ENCODE measurements at places on chromosomes 1 and 21.

DNA sequence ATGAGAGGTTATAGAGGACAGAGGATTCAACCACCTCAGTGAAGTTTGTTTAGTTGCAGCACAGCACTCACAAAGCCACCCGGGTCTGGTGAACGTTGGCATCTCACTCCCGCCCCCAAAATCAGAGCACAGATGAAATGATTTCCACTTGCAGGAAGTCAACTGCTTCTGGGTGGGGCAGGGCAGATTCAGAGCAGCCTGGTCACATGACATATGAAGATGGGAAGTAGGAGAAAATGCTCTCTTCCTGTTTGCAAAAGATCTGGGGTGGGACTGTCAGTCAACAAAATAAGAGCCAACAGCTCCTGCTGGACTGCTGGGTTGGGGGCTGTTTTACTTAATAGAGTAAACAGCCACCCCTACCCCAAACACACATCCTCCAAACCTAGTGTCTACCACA is 43.2 kb downstream of the LRRC71 start:
- DNase-seq, result no peak

DNA sequence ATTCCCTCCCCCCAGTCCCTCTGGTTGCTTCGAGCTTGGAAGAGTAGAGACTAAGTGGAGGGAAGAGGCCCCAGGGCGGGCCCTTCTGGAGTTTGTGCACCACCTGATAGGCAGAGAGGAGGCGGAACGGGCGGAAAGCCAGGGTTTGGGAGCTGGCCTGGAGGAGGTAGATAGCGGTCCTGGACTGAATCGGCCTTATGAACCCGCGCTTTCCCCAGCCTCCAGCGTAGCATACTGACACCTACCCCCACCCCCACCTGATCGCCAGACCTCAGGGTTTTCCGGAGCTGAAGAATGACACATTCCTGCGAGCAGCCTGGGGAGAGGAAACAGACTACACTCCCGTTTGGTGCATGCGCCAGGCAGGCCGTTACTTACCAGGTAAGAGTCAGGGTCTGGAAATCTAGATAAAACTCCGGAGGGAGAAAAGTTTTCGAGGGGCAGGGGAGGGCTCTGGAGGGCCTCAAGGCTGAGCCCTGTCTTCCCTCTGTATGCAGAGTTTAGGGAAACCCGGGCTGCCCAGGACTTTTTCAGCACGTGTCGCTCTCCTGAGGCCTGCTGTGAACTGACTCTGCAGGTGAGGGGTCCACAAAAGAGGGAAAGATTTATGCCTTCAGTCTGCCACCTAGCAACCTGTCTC is 705 bp downstream of the UROD start:
- DNase-seq, result no peak

- DNase-seq, result no peak
Measured at GRCh38 chr1:195105281-195105680, 1503.0 kb downstream of the KCNT2 start.

DNA sequence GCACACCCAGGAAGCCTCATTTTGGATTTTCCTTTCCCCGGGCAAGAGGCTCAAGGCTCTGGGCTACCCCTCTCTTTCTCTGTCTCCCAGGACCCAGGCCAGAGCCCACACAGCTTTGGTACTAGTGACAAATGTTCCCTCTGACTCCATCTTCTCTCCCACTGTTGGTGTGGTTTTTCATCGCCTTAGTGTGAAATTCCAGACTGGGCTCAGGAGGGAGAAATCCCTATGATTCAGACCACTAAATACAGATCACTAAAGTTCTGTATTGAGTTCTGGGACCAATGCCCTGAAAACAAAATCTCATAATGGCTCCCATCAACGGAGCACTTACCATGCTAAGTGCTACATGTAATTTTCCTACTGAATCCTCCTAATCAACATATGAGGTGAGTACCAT is 26.1 kb downstream of the IQGAP3 start:
- DNase-seq, result no peak

GRCh38 chr1:211037095-211037494 is 96.9 kb downstream of the KCNH1 start:
- no peak for DNase-seq

GRCh38 chr1:29455781-29456180 is 219.5 kb downstream of the PTPRU start:
- DNase-seq, result no peak

DNA sequence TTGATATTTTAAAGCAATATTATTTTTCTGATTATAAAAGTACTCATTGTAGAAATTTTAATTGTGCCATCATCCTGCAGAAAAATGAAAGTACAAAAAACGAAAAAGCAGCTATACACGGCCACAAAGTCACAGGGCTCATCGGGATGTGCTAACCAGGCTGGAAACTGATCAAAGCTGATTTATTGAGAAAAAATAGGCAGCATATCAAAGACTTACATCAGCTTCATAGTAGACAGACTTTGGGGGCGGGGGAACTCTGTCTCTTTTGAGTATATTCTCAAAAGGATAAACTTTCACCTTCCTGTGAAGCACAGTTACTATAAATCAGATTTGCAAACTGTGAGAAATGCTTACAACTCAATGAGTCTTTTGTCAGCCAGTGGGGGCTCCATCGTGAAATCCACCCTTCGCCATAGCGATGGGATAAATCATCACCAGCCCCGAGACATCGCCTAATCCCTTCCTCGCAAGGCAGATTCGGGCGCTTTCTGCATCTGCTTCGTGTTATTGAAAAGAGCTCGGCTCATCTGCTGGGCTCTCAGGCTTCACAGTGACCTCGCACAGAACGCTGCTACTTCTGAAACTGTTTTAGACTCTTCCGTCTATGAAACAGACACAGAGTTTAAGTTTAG is 69.2 kb upstream of the ERG start:
- DNase-seq, result no peak

- DNase-seq, result no peak
Measured at GRCh38 chr1:150576794-150577556, 2.4 kb downstream of the MCL1 start.

- DNase-seq, result no peak
Measured at GRCh38 chr1:164648636-164649035, 89.7 kb downstream of the PBX1 start.
